ENCODE measurements at places on chromosomes 12 and 14. TPM values are rescaled to one million over a fixed set of nuclear protein-coding genes. Genes with fewer than 3 reads are reported as not detected.

Gene FLRT2
- total RNA-seq: 100 TPM

Gene ETFBKMT
- total RNA-seq: 3.8 TPM

Gene TESPA1
- not detected for total RNA-seq

Gene HCAR3
- total RNA-seq: not detected

Gene ALDH1L2
- 0.34 TPM for total RNA-seq

Gene CLEC2A
- not detected for total RNA-seq

Gene NEUROD4
- not detected for total RNA-seq

Gene GPR132
- not detected for total RNA-seq

Gene ANO4
- total RNA-seq: 1.5 TPM

Gene FAM90A1
- not detected for total RNA-seq

Gene FERMT2
- 75.7 TPM for total RNA-seq

Gene TSHR
- not detected for total RNA-seq

Gene LMNTD1
- total RNA-seq: not detected

Gene SIX6
- total RNA-seq: not detected

Data from dermis lymphatic vessel endothelial cell (primary cell).